D721Med (cell line): ENCODE measurements at places on chromosomes 5 and 9.

DNA sequence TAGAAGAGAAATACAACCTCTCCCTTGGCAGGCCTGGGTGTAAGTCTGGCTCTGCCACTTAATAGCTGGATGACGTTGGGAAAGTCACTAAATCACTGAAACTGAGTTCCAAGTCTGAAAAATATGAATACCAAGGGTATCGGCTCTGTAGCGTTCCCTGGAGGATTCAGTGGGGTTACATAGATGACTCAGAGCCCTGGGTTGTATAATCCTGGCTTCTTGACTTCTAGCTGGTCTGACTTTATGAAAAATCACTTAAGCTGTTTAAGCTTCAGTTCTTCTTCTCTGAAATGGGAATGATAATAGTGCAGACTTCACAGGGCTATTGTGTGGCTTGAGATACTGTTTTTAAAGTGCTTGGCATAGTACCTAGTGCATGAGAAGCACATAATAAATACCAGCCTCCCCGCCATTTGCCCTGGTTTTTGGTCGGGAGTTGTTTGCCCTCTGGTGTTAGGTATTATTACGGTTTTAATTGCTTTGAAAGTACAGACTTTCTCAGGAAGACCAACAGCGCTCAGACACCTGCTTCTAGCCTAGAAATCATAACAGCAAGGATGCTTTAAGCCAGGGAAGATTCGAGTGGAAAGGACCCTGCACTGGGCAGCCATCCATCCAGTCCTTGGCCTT is 43.0 kb downstream of the CYFIP2 start:
- no peak for DNase-seq

- no peak for DNase-seq
Observed at GRCh38 chr5:147187099-147187540, 47.7 kb upstream of the STK32A start.

DNA sequence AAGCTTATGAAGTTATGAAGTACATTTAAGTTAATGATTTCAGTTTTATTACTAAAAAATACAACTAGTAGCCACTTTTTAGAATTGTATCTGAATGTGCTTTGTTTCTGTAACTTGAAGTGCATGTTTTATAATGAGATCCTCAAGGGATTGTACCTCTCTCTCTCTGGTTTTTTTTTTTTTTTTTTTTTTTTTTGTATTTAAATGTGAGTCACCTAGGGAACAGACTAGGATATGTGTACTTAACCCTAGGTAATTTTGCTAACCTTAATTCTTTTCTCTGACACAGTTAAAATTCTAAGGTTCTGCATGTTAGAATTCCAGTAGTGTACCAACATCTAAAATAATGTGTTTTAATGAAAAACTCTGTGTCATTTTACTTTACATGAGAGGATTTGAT is 59.5 kb downstream of the CDC42SE2 start:
- DNase-seq = no peak

DNA sequence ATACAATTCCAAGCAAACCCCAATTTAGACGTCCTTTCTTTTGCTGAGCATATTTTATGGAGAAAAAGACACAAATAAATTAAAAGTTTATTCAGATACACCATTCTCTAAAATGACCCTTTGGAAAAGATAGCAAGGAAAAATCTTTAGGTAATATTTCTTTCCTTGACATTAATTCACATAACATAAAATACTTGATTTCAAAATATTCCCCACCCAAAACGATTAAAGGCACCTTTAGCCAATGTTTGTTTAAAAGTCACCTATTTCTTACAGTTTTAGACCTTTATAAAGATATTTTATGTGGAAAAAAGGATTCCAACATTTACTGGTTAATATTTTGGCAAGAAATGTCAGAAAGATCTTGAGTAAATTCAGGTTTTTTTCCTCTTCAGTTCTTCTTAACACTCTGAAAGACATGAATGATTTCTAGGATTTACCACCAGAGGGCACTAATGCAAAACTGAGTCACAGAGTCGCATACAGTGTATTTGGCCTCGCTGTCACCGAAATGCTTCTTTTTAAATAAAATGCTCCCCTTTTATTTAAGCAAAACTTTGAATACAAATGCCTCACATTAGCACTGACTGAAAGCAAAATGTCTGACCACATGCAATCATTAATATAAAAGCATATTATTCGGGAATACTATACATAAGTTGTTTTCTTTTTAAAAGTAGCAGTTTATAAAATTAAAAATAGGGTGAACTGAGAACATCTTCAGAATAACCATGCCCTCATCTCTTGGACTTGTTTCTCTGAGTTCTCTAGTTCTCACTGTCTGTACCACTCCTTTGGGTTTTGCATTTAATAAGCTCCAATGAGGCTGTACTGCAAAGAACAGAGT is 122.5 kb downstream of the SLC1A3 start:
- DNase-seq = peak; percentile 36

DNA sequence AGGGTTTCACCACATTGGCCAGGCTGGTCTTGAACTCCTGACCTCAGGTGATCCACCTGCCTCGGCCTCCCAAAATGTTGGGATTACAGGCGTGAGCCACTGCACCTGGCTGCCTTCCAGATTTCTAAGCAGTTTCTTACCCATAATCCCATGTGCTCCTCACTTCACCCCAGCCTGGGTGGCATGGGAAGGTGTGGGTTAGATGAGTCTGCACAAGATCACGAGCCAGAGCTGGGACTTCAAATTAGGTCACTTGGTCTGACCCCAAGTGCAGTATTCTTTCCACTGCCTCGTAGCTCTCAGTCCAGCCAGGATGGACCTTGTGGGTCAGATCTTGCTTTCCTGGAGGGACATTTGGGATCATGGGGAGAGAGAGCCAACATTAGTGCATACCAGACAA is 37.5 kb upstream of the STRBP start:
- no peak for DNase-seq

- no peak for DNase-seq
Observed at GRCh38 chr5:98997000-98997399, 68.2 kb upstream of the CHD1 start.

DNA sequence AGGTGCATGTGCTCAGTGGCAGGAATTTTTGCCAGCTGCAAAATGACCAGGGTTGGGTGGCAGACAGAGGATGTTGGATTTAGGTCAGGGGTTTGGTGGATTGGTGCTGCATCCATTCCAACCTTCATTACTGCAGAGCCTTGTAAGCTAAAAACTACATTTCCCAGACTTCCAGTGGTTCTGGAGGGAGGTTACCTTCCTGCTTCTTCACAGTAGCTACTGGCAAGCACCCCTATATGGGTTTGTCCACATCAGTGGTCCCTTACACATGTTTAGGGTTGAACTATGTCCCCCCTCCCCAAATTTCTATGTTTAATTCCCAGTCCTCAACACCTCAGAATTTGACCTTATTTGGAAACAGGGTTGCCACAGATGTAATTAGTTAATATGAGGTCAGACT is 20.7 kb upstream of the IL17B start:
- no peak for DNase-seq

DNA sequence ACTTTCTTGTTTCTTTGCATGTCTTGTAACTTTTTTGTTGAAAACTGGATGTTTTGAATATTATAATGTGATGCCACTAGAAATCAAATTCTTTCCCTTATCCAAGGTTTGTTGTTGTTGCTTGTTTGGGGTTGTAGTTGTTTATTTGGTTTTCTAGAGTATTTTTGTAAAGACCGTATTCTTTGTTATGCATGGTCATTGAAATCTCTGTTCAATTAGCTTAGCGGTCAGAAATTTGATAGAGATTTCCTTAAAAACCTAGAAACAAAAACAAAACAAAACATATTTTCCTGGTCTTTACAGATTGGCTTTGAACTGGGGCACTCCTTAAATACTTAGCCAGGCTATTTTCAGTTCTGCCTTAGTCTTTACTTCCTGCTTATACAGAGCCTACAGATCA is 21.9 kb downstream of the SOX30 start:
- no peak for DNase-seq

- DNase-seq = no peak
Observed at GRCh38 chr5:147472664-147473475, 37.0 kb downstream of the DPYSL3 start.

DNA sequence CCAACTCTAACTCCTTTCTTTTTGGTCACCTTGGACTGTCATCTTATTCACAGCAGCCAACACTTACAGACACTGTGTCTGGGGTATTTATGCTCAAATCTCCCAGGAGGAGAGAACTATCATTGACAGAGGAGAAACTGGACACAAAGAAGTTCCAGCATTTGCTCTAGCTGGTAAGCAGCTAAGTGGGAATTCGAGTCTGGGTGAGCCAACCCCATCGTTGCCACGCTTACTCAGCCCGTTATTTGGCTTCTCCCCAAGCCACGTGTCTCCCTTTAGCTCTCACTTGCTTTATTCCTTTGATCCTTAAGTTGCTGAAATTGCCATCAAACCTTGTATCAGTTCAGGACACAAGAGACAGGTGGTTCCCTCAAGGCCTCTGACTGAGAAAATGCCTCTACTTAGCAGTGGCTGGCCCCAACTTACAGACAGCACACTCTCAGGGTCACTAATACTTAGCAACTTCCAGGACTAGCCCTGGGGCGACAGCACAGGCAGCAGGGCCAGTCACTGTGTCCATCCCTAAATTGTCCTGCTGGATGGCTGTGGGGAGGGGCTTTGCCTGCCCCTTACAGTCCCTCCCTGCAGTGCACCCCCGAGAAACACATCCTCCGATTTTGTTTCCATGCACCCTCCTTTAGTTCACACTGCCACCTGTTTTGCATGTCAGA is 1.4 kb downstream of the SLC36A2 start:
- DNase-seq = no peak

DNA sequence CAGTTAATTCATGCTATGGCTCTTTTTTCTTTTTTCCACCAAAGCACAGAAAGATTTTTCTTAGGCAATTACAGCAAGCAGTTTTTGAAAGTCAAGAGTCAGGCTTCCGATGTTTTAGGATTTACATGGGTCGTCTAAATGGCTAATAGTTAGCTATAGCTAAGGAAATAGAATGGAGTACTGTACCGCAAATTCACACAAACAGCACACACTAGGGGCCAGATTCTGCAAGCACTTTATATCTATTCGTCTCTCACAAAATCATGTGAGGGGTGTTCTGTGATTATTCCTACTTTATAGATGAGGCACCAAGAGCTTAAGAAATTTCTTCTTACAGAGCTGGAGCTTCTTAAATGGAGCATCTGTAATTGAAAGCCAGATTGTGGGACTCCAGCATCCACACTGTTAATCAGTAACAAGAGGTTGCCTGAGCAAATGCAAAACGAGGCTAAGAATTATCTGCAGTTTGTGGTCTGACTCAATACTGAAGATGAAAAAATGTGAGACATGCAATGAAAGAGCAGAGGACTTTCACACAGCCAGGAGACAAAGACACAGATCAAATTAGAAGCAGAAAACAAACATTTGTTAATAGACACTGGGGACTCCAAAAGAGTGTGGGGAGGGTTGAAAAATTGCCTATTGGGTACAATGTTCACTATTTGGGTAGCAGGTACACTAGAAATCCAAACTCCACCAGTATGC is 62.7 kb upstream of the CTXN3 start:
- no peak for DNase-seq

DNA sequence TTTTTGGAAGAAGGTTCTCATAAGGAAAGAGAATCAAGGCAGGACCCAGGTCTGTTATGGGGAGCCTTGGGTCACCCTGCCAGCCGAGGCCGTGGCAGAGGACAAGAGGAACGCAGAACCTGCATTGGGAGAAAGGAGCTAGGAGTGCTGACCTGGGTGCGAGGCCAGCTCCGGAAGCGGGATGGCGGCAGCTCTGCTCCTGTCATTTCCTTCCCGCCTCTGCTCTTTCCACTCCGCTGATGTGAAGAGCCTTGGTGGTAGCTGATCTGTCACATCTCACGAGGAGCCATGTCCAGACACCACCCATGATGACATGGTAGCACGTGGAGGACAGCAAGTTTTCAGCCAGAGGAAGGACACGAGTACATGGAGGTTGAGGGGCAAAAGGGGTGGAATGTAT is 109.5 kb upstream of the COL5A1 start:
- DNase-seq = no peak

DNA sequence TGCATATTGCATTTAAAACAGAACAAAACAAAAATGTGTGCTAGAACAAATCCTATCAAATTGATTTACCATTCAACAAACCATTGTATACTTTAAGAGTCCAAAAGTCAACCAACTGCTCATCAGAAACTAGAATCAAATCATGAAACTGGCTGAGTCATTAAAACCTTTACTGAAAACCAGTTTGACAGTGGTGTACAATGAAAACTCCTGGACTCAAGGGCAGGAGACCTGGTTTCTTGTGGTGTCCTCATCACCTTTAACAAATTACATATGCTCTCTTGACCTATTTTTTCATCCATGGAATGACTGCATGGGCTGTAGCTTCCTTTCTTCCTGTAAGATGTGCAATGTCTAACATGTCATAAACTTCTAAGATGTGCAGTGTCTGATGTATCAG is 315.3 kb upstream of the SLC30A5 start:
- DNase-seq = no peak

GRCh38 chr5:28603869-28604268 is 1565.5 kb upstream of the CDH9 start:
- no peak for DNase-seq

GRCh38 chr9:70589571-70590314 is 175.3 kb upstream of the KLF9 start:
- no peak for DNase-seq

DNA sequence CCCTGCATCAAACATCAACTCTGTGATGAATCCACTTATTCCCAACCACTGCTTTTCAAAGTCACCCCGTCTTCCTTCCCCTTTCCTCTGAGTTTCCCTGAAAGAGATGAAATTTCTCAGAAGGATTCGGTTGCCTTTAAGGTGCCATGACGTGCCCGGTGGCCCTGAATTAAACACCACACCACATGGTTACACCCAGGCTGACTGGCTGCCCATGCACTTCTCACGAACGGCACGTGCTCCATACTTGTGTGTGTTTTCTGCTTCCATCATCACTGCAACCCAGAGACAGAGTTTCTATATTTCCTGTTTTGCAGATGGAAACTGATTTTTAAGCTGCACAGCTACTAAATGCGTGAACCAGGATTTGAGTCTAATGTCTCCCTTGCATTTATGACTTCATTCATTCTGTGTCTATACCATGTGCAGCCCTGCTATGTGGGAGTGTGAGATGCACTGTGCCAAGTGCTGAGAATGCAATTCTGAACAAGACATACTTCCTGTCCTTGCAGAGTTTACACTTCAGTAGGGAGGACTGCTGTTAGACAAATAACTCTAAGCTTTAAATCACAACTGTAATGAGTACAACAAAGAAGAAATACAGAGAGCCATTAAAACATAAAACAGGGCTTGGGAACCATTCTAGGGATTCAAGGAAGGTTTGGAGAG is 162.9 kb downstream of the NXNL2 start:
- no peak for DNase-seq
